ENCODE measurements at places on chromosomes 2 and 18.

DNA sequence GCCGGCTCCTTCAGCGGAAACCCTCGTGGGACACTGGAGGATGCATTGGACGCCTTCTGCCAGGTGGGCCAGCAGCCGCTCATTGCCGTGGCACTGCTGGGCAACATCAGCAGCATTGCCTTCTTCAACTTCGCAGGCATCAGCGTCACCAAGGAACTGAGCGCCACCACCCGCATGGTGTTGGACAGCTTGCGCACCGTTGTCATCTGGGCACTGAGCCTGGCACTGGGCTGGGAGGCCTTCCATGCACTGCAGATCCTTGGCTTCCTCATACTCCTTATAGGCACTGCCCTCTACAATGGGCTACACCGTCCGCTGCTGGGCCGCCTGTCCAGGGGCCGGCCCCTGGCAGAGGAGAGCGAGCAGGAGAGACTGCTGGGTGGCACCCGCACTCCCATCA, 7.8 kb upstream of the CENPA start:
- no peak for DNase-seq

GRCh38 chr2:120502357-120502756, 156.4 kb downstream of the INHBB start:
- DNase-seq = no peak

DNA sequence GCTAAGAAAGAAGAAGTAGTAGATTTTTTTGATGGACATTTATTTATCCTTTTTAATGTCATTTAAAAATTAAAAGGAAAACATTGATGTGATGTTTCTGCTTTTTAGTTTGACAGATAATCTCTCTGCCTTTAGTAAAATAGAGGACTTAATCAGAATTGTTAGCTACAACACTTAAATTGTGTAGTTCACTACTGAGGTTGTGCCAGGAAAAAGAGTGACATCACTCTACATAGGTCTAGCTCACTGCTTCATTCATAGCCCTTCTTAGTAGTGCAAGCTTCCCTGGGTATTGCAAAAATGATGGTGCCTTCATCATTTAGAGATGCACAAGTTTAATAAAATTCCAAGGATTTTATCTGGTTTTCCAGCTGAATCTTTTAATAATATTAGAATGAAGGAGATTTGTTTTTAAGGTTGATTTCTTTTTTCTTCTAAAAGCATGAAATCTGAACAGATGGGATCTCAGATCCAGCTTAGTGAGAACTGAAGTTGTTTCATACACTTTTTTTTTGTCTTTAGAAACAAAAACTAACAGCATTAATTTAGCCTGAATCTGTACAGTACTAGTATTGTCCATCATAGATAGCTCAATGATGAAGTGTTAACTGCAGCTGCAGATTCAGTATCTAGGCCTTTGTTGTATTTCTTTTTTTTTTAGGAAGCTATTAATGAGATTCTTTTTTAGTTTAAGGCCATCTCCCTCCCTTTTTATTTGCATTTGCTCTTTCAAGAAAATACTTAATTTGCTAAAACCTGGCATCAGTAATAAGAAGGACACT, 20.6 kb upstream of the TMEFF2 start:
- DNase-seq = no peak

DNA sequence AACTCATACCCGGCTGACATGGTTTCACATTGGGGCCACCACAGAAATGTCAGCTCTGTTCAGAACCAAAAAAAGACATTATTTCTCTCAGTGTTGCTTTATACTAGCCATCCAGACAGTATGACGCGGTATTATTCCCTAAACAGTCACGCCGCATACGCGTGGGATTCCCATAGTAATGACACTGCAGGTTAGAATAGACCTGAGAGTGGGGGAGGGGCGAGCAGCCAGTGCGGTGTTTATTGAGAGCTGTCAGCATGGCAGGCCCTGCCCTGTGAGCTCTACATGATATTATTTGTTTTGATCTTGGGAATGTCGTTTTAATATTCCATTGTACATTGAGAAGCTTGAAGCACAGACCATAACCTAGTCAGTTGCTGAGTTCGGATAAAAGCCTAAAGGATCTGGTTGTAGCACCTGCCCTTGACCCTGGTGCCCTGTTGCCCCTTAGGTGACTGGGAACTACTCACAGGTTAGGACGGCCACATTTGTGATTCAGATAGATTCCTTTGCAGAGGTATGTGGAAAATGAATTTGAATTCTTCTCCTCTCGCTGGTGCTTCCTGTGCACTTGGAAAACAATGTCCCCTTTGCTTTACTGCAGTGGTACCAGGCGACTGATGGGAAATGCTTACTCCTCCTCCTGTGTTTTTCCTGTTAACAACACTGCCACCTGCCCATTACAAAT, 150.1 kb downstream of the ARHGAP28 start:
- no peak for DNase-seq

DNA sequence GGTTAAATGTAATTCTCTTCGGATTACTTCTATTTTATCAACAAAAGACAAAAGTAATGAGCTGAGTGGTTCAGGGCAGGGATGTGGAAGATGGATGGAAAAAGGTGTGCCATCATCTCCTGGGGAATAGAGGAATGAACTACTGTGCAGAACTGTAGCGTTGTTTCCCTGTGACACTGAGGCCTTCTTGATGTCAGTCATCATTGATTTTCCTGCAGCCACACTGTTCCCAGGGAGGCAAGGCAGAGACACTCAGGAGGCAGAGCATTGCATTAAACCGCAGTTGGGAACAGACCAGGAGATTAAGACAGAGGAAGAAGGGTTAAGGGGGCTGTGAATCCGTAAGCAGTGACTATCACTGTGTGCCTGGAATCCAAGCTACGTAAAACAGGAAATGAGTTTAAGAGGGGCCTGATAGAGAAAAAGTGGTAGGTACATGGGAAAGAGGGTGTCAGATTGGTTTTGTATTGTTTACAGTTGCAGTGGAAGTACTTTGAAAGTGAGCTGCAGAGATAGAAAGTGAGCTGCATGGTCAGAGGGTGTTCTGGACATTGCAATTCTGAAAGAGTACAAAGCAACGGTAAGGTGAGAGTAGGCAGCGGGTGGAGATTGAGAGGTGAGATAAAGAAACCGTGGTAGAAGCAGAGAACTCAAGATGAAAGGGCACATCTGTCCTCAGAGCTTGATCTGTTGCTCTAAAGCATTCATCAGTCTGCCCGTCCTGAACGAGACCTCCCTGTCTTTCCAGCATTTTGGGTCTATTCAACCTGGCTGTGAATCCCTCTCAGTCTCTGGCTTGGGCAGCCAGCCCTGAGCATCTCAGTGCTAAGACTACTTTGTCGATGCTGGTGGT, 793.4 kb upstream of the CELF4 start:
- DNase-seq = no peak
